ENCODE measurements at places on chromosomes 16 and 17.
A peak's percentile ranks its signal among the peaks of the same experiment; 100 is the strongest.

DNA sequence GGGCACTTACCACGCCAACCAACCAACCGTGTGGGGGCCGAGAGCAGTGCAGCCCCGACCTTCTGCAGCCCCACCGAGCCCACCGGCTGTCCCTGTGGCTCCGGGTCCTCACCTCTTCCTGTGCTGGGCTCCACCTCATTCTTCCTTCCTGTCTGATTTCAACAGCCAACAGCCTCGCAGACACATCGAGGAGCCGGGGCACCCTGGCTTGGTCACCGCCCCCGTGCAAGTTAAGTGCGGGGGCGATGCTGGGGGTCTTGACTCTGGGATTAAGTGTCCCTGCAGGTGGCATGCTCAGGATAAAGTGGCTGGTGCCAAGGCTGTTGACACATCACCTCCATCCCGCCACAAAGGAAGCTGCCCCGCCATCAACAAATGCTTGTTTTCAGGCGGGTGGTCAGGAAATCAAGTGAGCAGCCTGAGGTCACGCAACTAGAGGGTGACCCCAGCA, at the start of gene NLRC3:
NLRC3 (minus strand) TSS at position 102 of the 451 bp plus-strand sequence. CDS start 12,367 bp downstream, outside the sequence.
- H3K27me3 ChIP-seq: no peaks in the 10 kb centered on the region
- peak within 1 kb of the TSS; percentile 92 for H3K27ac ChIP-seq
- H3K4me1 ChIP-seq: peaks cover 58% of the 10 kb centered on the region
- H3K36me3 ChIP-seq: no peaks in the 10 kb centered on the region

DNA sequence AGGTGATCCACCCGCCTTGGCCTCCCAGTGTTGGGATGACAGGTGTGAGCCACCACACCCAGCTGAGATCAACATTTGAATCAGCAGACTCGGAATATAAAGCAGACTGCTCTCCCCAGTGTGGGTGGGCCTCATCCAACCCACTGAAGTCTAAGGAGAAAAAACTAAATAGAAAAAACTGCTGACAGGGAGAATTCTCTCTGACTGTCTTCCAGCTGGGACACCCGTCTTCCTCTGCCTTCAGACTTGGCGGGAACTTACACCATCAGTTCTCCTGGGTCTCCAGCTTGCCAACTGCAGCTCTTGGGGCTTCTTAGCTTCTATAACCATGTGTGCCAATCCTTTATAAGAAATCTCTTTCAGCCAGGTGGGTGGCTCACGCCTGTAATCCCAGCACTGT, 90.7 kb downstream of the MRM3 start:
- peaks cover 24% of the 10 kb centered on the region for H3K27me3 ChIP-seq
- DNase-seq: no peak
- H3K4me3 ChIP-seq: no peak overlapping the region
- H3K4me1 ChIP-seq: peaks cover 6% of the 10 kb centered on the region
- no peaks in the 10 kb centered on the region for H3K36me3 ChIP-seq

DNA sequence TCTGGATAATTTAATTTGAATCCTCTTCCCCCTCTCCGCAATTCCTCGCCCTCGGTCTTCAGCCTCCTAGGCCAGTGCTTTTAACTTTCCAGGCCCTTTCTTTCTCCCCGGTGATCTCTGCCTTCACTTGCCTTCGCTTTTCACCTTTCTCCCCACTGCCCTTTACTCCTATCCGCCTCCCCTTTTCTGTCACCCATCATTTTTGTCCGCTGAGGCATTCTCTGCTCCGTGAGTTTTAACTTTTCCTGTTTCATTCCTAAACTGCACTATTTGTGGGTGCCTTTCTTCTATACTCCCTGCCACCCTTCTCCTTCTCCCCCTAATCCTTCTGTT, 729 bp downstream of the LONP2 start:
- no peaks in the 10 kb centered on the region for H3K27me3 ChIP-seq
- peaks cover 36% of the 10 kb centered on the region for H3K4me1 ChIP-seq
- H3K36me3 ChIP-seq: peaks cover 2% of the 10 kb centered on the region
- peak overlapping the region; percentile 96 for H3K4me3 ChIP-seq

- H3K4me1 ChIP-seq: peaks cover 17% of the 10 kb centered on the region
- no peak for DNase-seq
- H3K4me3 ChIP-seq: no peak overlapping the region
- no peaks in the 10 kb centered on the region for H3K36me3 ChIP-seq
- H3K27ac ChIP-seq: no peak overlapping the region
Observed at GRCh38 chr16:8656376-8656775, 18.0 kb upstream of the ABAT start.

DNA sequence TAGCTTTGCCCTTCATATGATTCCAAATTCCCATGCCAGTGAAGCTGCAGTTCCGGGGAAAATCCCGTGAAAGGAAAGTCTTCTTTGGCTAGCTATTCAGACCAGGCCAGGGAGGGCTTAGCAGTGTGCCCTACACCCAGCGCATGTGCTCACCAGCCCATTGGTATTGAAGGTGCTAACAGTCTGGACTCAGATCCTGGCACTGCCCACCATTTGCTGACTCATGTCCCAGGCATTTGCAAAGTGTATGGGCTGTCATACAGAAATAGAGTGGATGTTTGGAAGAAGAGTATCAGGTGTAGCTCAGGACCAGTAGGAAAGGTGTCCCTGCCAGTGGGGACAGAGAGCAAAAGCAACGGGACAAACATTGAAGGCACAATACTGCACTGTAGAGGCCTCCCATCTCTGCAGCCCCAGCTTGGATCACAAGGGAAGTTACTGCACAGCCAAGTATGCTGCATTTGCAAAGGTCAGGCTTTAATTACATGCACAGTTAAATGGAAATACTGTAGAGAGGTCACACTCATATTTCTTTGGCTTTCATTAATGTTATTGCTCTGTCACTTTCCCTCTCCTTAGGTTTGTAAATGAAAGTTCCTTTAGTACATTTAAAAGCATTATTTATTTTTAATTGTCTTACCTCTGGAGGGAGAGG, 220.0 kb downstream of the IRX3 start:
- H3K4me1 ChIP-seq: no peaks in the 10 kb centered on the region
- no peaks in the 10 kb centered on the region for H3K36me3 ChIP-seq
- H3K27ac ChIP-seq: no peak overlapping the region
- no peak for DNase-seq
- no peak overlapping the region for H3K4me3 ChIP-seq

- peaks cover 21% of the 10 kb centered on the region for H3K27me3 ChIP-seq
- no peak overlapping the region for H3K27ac ChIP-seq
- H3K4me3 ChIP-seq: no peak overlapping the region
- DNase-seq: no peak
- H3K36me3 ChIP-seq: peaks cover 5% of the 10 kb centered on the region
Observed at GRCh38 chr17:5815396-5815795, 231.1 kb upstream of the NLRP1 start.

- H3K36me3 ChIP-seq: peaks cover 20% of the 10 kb centered on the region
- H3K4me1 ChIP-seq: peaks cover 35% of the 10 kb centered on the region
- peak overlapping the region; percentile 4 for H3K4me3 ChIP-seq
Observed at GRCh38 chr17:8967861-8968260, 2.4 kb upstream of the PIK3R5 start.

DNA sequence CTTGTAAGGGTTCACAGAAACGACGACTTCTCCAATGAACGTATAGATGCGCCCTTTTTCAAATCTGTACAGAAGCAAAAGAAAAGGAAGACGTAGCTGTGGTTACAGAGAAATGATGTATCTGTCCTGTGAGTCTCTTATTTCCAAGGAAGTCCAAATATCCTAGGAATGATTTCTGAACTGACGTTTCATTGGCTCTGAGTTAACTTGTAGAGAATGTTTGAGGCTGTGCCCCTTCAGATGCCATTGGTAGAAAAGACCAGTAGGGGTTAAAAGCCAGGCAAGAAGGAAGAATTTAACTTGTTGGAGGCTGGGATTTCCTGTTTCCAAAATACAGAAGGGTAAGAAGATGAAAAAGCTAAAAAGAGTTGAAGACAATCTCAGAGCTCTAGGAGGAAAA, 96.2 kb downstream of the MYO1D start:
- no peaks in the 10 kb centered on the region for H3K27me3 ChIP-seq
- H3K27ac ChIP-seq: no peak overlapping the region
- H3K36me3 ChIP-seq: no peaks in the 10 kb centered on the region
- no peaks in the 10 kb centered on the region for H3K4me1 ChIP-seq

- no peak for DNase-seq
- no peak overlapping the region for H3K27ac ChIP-seq
- no peaks in the 10 kb centered on the region for H3K36me3 ChIP-seq
- H3K4me1 ChIP-seq: no peaks in the 10 kb centered on the region
- peaks cover 4% of the 10 kb centered on the region for H3K27me3 ChIP-seq
Observed at GRCh38 chr16:22788193-22788530, 25.8 kb upstream of the HS3ST2 start.

Data from activated naive CD8-positive, alpha-beta T cell treated with anti-CD3 and anti-CD28 coated beads, Interleukin-2, amount 50 U/mL, for 24 hours (primary cell).